Neural crest cell (in vitro differentiated cells): ENCODE measurements at places on chromosomes 7 and 10. TPM values are rescaled to one million over a fixed set of nuclear protein-coding genes. Genes with fewer than 3 reads are reported as not detected.

Gene PBLD
- total RNA-seq: 5.0 TPM in 2 replicates

Gene IGFBP1
- total RNA-seq: not detected in 2 replicates

Gene SCRN1
- 76.8 and 79.4 TPM in 2 replicates for total RNA-seq

Gene FZD8
- 3.5 and 3.7 TPM in 2 replicates for total RNA-seq

Gene COL17A1
- not detected in 2 replicates for total RNA-seq

Gene EBLN1
- not detected in 2 replicates for total RNA-seq

Gene GCK
- 0.42 and 0.52 TPM in 2 replicates for total RNA-seq

Gene LRWD1
- 36.7 and 43.2 TPM in 2 replicates for total RNA-seq

Gene TWIST1
- total RNA-seq: 6.7 and 8.1 TPM in 2 replicates

Gene CFAP69
- total RNA-seq: 2.5 TPM in 2 replicates

Gene ATE1
- 26.0 and 27.6 TPM in 2 replicates for total RNA-seq

Gene SYT15
- 1.4 and 1.6 TPM in 2 replicates for total RNA-seq

Gene HYAL4
- total RNA-seq: not detected in 2 replicates

Gene GPR37
- total RNA-seq: 4.9 and 6.0 TPM in 2 replicates

Gene RAMP3
- total RNA-seq: not detected in 2 replicates

Gene FOXL3
- not detected in 2 replicates for total RNA-seq

Gene PHKG1
- total RNA-seq: 1.1 and 1.7 TPM in 2 replicates

Gene GNAT3
- total RNA-seq: not detected in 2 replicates

Gene CCDC146
- total RNA-seq: 3.2 and 6.4 TPM in 2 replicates

Gene HOXA10
- 0.35 TPM in 1 of 2 replicates, not detected in the other for total RNA-seq

Gene RBM20
- 0.58 and 0.61 TPM in 2 replicates for total RNA-seq

Gene ACBD7
- total RNA-seq: 11.8 and 12.0 TPM in 2 replicates

Gene ZCWPW1
- 1.8 and 2.0 TPM in 2 replicates for total RNA-seq

Gene TEX36
- not detected in 2 replicates for total RNA-seq

Gene TFAM
- total RNA-seq: 64.2 and 74.8 TPM in 2 replicates

Gene IRF5
- total RNA-seq: not detected in 2 replicates

Gene ZC3HAV1
- total RNA-seq: 19.6 and 20.5 TPM in 2 replicates

Gene ADCYAP1R1
- total RNA-seq: 8.8 and 9.0 TPM in 2 replicates

Gene OGDHL
- 10.1 and 10.6 TPM in 2 replicates for total RNA-seq

Gene STOX1
- 8.7 and 8.8 TPM in 2 replicates for total RNA-seq

Gene MTERF1
- total RNA-seq: 11.9 and 14.6 TPM in 2 replicates

Gene HHEX
- total RNA-seq: not detected in 2 replicates

Gene UNC5B
- total RNA-seq: 1.3 TPM in 2 replicates

Gene UTF1
- total RNA-seq: not detected in 2 replicates

Gene STEAP1B
- 9.5 and 10.8 TPM in 2 replicates for total RNA-seq

Gene AMPH
- 32.4 and 33.7 TPM in 2 replicates for total RNA-seq

Gene LBX1
- 1.0 and 1.1 TPM in 2 replicates for total RNA-seq

Gene TUBAL3
- total RNA-seq: not detected in 2 replicates

Gene ZNF804B
- not detected in 2 replicates for total RNA-seq

Gene CASP2
- 72.8 and 76.2 TPM in 2 replicates for total RNA-seq

Gene ARMC3
- 1.5 and 2.8 TPM in 2 replicates for total RNA-seq

Gene CALML3
- total RNA-seq: not detected in 2 replicates

Gene ANXA8
- not detected in 2 replicates for total RNA-seq
